ENCODE measurements at places on chromosomes 5 and 9.

DNA sequence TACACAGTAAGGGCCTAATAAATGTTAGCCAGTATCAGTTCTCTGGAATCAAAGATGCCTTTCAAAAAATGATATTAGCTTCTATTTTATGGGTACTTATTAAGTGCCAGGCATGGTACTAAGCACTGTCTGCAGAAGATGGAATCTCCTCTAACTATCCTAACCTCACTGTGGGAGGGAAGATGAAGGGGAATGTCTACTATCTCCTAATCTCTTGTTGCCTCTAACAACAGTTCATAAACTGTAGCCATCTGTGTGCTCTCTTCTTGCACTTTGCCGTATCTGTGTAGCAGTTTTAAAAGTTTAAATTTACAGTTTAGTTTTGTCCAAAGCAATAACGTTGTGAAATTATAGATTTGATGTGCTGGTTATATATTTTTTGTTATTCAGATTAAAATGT lies 99.6 kb upstream of the CCDC112 start:
- no peak for DNase-seq

DNA sequence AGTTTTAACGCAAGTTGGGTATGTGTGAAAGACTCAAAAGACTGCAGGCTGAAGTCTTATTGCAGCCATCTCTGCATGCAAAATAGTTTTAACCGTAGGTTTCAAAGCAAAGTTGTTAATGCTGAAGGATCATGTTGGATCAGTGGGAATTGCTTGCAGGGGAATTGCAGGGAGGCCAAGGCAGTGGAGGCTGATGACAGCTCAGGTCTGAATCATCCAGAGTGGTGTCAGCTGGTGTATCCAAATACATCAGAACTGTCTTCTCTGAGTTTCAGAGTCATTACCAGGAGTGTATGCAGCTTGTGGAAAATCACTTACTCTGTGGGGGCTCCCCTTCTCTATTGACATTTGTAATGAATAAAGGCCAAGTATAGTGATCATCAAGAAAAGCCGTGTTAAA lies 435.7 kb downstream of the SH3GL2 start:
- DNase-seq, result no peak

DNA sequence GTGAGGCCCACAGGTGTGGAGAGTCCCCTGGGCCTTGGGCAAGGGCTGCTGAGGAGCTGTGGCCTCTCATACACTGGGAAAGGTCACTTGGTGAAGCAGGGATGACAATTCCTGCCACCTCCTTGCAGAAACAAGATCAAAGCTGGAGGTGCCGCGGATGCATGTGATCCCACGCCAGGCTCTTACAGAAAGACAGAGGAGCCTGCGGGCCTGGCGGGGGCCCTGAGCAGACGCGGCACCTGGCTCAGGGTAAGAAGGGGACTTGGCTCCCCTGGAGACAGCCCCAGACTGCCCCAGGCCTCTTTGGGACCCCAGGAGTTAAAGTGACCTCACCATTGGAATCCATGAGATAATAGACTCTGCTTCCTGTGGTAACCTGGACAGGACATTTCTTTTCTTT lies 4.8 kb downstream of the GFPT2 start:
- DNase-seq, result no peak

DNA sequence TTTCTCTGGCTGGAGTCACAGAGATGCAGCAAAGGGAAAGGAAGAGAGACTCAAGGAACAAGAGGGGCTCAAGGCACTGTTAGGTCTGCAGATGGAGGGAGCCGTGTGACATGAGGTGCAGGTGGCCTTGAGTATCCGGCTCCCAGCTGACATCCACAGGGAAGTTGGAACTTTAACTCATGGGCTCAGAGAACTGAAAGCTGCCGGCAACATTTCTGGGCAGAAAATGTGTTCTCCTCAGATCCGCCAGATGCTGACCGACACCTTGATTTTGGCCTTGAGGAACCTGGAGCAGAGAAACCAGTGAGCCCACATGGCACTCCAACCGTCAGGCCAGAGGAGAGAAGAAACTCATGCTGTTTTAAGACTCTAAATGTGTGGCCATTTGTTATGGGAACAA lies 258.1 kb upstream of the IRX2 start:
- DNase-seq, result no peak

DNA sequence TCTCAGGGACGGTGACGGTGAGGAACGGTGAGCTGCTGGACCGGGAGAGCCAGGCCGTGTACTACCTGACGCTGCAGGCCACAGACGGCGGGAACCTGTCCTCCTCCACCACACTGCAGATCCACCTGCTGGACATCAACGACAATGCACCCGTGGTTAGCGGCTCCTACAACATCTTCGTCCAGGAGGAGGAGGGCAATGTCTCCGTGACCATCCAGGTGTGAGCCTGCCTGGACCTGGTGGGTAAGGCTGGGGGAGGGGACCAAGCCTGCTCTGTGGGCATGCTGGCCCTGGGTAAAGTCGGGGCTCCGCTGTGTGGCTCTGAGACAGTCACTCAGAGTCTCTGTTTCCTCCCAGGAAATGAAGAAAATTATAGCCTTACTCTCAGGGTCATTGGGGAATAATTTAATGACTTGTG lies 29.3 kb downstream of the CDHR2 start:
- DNase-seq, result peak; percentile 12

DNA sequence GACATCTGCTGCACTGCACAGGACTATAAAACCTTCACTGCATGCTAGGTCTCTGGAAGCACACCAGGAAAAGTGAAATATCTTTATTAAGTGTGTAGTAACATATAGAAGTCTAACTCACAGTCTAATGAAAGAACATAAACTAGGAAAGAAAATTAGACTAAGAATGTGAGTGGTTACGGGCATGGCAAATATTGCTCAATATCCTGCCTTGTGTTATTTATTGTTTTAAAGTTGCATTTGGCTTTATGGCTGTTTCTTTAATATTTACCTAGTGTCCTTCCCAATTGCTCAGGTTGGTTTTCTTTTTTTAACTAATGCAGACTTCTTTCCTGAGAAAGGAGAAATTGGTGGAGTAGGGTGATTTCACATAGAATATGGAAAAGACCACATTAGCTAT lies 342.4 kb downstream of the KIAA0825 start:
- DNase-seq, result peak; percentile 2

DNA sequence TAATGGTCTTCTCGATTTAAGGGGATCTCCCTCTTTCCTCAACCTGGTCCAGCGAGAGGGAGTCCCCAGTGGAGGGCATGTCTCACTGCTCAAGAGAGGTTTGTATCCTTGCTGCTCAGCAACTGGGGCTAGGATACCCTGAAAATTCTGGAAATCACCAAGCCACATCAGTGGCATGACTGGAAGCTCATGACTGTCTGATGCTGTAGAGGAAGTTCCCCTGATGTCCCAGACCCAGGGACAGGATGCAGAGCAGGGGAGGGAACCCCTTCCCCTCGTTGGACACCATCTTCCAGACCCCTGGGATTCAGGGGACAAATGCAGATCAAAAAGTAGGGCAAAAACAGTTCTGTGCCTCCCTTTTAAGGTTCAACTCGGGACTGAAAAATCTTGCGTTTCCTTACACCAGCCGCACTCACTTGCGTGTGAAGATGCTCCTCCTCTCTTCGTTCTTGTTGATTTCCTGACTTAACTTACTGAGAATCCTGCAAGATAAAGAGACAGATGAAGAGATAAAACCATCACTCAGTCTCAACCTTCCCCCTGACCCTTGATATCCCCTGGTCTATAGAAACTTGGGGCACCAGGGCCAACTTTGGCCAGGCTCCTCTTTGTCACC lies 22.1 kb downstream of the LCP2 start:
- no peak for DNase-seq

DNA sequence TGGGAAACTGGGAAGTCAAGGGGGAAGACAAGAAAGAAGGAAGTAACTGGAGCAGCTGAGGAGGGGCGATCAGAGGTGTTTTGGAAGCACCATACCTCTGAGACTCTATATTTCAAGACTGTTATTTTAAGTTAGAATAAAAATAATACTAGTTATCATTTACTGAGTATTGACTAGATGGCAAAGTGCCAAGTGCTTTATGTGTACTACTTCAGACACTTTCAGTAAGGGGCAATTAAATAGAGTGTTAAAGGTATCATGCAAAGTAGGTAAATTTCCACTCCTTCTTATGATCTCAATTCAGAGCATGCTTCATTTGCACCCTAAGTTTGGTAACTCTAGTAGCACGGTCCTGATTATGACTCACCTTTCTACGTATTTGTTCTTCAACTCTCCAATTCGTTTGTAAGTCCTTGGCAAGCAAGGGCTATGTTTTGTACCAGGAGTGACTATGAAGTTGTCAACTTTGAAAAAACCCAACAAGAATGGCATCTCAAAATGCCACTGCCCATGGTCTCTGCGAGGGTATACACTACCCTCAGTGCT lies 152.4 kb upstream of the RAPGEF1 start:
- no peak for DNase-seq

DNA sequence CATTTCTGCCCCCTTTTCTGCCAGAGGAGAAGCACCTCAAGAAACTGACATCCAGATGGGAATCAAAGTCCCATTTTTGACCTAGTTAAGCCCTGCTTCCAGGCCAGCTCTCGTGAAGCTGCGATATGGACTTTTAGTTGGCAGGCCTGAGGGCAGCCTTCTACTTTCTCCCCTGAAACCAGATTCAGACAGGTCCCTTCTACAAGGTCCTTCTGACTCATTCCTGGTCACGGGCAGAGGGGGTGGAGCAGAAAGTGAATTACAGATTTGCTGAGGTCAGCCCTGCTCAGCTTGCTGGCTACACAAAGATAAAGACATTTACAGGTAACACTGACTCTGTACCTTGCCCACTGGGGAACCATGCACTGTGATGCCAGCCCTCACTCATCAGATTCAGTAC lies 52.8 kb upstream of the TUT7 start:
- DNase-seq, result peak; percentile 28

- no peak for DNase-seq
These were observed 304.6 kb upstream of the DMRT1 start for GRCh38 chr9:536597-537511.

DNA sequence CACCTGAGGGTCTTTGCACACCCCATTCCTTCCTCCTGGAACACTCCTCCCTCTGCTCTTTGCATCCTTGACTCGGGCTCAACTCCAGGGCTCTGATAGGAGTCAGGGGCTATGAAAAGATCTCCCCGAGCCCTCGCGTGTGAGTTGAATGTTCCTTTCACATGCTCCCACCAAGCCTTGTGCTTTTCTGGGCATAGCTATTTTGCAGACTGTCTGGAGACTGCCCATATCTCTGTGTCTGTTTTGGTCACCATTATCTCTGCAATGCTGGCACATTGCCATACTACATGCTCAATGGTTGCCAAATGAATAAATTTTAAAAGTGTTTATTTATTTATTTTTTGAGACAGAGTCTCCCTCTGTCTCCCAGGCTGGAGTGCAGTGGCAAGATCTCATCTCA lies 56.9 kb upstream of the PLPP1 start:
- DNase-seq, result no peak

DNA sequence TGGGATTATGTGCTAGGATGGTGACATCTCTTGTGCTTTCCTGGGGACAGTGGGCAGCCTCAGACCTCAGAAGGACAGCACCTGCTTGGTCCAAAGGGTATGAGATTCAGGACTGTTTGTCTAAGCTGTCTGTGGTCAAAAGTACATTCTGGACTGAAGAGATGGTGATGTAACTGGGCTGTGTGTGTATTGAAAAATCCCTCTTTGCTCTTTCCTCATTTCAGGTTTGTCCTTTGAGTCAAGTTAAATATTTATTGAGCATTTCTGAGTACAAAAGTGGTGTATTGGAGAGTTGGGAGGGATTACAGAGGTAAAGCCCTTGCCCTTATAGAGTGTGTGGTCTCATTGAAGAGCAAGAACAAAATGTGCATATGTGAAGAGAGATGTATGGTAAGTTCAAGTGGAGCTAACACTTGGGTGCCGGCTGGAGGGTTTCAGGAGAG lies 46.7 kb downstream of the RCL1 start:
- no peak for DNase-seq

GRCh38 chr9:13364271-13365000 lies 84.9 kb upstream of the MPDZ start:
- peak; percentile 26 for DNase-seq

- DNase-seq, result peak; percentile 25
These were observed 4.1 kb upstream of the DNAJB5 start for GRCh38 chr9:34985311-34985899.

GRCh38 chr9:114294664-114295063 lies 28.2 kb upstream of the ORM1 start:
- no peak for DNase-seq

- no peak for DNase-seq
These were observed 390.6 kb downstream of the DNAH5 start for GRCh38 chr5:13553896-13554295.

DNA sequence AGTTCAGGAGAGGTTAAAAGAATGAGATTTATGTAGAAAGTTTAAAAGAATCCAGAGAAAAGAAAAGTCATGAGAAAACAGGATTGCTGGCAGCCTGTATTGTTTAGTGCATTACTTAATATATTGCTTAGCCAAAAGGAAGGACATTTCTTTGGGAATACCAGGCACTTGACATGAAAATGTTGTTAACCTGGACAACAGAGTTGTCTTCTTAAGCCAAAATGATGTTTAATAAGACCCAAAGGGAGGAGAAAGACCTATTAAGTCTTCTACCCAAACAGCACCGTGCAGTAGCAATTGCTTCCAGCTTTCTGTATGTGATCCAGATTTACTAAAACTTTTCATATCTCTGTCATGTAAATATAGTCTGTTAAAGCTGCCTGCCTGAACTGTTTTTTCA lies 74.0 kb upstream of the PRLR start:
- no peak for DNase-seq

- no peak for DNase-seq
These were observed 14.2 kb downstream of the AHRR start for GRCh38 chr5:335740-336038.

GRCh38 chr9:6973762-6974161 lies 216.0 kb downstream of the KDM4C start:
- no peak for DNase-seq

DNA sequence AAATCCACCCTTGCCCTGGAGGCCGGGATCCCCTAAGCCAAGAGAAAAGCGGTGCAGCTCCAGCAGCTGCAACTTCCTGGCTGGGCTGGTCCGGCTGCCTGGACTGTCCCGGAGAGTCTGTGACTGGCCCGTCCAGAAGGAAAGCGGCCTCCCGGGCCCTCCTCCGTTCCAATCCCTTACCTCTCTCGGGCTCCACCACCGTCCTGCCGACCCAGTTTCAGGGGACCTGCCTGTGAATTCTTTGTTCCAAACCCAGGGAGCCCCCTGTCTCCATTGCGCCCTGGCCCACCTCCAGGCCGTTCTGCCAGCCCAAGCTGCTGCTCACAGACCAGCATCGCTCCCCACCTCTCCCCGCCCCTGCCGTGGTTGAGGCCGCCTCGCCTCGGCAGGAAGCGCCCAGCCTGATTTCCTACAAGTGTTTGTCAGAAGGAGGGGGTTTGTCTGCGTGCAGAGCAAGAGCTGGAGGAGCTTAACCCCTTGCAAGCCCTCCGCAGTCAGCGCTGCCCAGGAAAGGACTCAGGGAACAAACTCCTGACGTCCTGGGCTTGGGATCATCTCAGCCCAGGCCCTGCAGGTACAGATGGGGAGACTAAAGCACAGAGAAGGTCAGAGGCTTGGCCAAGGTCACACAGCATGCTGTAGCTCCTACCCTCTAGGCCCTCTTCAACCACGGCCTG lies at the start of gene AKNA:
AKNA (minus strand) TSS at position 303 of the 677 bp plus-strand sequence. CDS start 6,649 bp downstream, outside the sequence.
- peak; percentile 78 for DNase-seq

GRCh38 chr5:169602535-169602934 lies 19.0 kb downstream of the SPDL1 start:
- no peak for DNase-seq
